ENCODE measurements at places on chromosomes 12 and 14.

DNA sequence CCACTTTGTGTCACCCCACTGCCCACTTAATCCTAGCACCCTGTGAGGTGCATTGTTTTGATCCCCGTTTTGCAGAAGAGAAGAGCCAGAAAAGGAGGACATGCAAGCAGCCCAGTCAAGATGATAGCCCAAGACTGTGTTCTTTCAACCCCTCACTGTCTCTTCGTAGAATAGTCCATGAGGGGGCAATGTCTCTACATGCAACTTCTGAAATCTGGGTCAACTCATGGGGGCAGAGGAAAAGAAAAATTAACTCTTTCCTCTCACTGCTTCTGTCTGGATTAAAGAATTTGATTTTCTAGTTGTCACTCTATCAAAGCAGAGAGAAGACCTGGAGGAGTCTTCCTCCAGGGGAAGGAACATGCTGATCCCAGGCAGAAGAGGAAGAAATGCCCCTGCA is 229.6 kb upstream of the NOS1 start:
- DNase-seq: no peak

GRCh38 chr14:34983786-34984185 is 994 bp downstream of the SRP54 start:
- DNase-seq: no peak

DNA sequence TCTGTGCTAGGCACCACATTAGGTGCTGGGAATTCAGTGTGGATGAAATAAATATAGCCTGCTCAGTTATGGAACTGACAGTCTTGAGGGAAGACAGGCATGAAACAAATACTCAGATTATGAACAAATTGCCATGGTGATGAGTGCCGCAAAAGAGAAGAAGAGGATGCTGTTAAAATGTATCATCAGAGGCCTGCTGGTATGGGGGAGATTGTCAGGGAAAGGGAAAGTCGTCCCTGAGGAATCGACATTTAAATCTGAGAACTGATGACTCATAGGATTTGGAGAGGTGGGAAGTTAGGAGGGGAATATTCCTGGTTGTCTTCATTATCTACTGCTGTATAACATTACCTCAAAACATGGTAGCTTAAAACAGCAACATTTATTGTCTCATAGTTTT is 42.0 kb downstream of the PPP1R36 start:
- DNase-seq: no peak

GRCh38 chr12:43653917-43654316 is 101.9 kb upstream of the ADAMTS20 start:
- DNase-seq: no peak

GRCh38 chr12:99119943-99120342 is 474.9 kb downstream of the APAF1 start:
- DNase-seq: no peak

DNA sequence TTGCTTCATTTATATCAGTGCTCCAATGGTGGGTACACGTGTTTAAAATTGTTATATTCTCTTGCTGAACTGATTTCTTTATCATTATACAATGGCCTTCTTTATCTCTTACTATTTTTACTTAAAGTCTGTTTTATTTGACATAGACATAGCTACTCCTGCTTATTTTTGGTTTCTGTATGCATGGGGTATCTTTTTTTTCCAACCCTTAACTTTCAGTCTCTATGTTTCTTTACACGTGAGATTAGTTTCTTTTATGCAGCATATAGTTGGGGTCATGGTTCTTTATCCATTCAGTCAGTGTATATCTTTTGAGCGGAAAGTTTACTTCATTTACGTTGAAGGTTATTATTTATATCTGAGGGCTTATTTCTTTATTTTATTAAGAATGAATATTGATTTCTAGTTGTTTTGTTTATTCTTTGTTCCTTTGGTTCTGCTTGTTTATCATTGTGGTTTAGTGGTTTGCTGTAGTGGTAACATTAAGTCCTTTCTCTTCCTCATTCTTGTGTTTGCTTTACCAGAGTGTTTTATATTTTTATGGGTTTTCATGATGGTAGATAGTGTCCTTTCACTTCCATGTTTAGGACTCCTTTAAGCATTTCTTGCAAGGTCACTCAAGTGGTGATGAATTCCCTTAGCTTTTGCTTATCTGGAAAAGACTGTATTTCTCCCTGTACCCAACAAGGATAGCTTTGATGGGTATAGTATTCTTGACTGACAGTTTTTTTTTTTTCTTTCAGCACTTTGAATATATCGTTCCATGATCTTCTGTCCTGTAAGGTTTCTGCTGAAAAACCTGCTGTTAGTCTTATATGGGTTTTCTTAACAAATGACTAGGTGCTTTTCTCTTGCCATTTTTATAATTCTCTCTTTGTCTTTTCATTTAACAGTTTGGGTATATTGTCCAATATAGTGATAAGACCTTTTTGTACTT is 38.3 kb upstream of the FAR2 start:
- DNase-seq: no peak

DNA sequence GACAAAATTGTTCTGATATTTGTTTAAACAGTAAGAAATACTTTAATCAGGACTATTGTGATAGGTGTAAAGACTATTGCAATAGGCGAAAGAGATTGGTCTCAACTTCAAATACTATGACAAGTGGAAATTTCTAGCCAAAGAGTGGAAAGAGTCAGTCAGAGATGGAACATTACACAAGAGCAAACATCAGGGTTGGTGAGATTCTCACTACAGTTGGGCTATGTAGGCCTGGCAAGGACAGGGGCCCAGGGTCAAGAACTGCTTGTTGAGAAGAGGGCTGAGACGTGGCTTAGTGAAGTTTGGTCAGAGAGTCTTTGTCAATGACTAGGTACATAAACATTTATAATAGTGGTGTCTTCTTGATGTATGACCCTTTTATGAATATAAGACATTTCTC is 19.4 kb downstream of the CAND1 start:
- no peak for DNase-seq

- no peak for DNase-seq
These were observed 36.7 kb downstream of the TMEM120B start for GRCh38 chr12:121749267-121749666.

DNA sequence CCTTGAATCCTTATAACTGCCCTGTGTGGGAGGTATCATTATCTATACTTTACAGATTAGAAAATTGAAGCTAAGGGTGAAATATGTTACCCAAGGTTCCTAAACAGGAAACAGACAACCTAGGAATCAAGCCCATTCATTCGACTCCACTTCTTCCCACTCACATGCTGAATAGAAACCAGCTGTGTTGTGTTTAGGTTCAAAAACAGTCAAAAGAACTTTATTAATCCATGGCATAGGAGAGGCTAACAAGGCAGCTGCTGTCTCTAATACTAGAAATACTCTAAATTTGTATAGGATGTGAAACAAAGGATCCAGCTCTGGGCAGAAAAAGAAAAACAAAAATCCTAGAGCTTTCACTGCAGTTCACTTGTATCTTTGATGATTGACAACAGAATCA is 9.9 kb downstream of the AMDHD1 start:
- no peak for DNase-seq

DNA sequence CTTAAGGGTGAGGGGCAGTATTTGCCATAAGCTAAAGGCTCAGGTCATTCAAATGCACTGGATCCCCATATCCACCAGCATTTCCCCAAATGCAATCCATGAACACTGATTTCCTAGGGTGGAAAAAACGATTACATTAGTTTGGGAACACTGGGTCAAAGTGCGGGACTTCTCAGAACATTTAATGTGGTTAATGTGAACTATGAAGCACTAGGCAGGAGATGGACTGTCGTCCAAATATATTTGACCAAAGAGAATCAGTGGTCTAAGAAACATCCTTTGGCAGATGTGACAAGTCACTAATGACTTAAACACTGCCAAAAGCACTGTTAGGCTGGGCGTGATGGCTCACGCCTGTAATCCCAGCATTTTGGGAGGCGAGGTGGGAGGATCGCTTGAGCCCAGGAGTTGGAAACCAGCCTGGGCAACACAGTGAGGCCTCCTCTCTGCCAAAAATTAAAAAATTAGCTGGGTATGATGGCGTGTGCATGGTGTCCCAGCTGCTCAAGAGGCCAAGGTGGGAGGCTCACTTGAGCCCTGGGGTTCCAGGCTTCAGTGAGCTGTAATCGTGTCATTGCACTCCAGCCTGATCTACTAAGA is 205.4 kb downstream of the CALM1 start:
- peak; percentile 93 for DNase-seq

DNA sequence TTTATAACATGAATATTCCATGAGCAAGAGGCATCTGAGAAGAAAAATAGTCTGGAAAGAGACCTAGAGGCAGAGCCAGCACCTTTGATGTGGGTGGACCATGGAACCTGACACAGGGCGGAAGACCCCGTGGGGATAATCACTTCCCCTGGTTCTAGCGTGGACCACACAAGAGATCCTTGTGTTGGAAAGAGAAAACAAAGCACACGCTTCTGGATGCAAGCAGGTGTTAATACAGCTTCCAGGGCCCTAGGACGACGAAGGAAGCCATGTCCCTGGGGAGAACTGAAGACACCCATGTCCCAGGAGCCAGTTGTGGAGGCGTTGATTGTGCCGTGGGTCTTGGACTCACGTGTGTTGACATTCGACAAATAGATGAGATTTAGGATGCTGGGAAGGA is 102.9 kb downstream of the ADGRD1 start:
- DNase-seq: no peak

DNA sequence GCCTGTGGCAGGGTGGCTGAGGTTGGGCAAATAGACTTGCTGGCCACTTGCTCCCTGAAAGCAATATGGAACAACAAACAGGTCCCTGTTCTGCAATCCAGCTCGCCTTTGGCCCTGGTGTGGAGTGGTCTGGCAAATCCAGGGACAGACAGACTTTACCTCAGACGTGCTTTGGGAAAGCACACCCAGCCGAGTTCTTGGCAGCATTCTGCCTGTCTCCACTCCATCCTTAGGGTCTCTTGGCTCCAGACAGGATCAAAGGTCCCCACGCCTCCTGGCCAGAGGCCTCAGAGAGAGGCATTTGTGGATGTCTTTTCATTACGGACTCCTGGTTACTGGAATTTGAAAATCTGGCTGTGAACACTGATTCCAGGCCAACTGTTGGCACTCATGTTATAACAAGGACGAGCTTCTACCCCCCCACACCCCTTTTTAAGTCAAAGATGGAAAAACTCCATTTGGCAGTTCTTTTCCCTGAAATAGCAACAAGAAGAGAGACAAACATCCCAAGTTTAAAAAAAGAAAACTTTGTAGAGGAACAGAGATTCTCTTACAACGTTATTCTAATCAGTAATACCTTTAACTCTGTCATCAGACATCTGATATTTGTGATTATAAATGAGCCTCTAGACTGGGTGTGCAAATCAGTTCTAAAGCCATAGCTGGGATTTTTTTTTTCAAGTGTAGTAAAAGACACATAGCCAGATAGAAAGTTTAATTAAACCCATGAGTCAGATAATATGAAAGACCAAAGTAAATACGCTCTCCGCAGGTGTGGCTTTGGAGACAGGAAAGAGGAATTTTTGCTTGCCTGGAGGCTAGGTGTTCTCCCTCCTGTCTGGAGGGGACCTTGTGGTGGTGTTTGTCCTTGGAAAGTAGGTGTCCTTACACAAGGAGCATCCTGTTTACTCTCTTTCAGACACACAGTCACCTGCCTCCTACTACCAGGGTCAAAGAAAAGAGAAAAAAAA is 60.7 kb downstream of the GALNT8 start:
- DNase-seq: no peak

- no peak for DNase-seq
These were observed 143.8 kb upstream of the DAAM1 start for GRCh38 chr14:59044707-59045106.

- no peak for DNase-seq
These were observed 63.5 kb downstream of the RAD51B start for GRCh38 chr14:67882986-67883555.

GRCh38 chr14:59214702-59215302 is 26.3 kb downstream of the DAAM1 start:
- DNase-seq: no peak

GRCh38 chr14:97413022-97413539 is 615.9 kb downstream of the VRK1 start:
- DNase-seq: no peak

DNA sequence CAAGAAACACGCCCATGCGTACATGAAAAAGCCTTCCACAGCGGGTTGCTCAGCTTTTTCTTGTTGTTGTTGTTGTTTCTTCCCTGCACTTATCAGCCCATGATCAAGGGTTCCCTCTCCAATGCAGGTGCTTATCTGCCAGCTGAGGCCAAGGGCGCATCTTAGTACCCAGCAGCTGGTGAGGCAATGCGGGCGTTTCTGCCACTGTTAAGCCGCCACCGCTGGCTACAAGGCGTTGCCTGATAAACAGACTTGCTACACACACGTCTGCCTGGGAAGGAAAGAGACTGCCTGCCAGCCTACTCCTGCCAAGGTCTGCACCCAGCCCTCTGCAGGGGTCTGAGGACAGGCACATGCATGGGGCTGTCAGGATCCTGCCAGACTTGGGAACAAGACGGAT is 345.9 kb downstream of the BCL11B start:
- no peak for DNase-seq

- no peak for DNase-seq
These were observed 40.6 kb upstream of the EML1 start for GRCh38 chr14:99752486-99753121.

GRCh38 chr14:75993567-75994041 is 8.0 kb downstream of the IFT43 start:
- DNase-seq: no peak

DNA sequence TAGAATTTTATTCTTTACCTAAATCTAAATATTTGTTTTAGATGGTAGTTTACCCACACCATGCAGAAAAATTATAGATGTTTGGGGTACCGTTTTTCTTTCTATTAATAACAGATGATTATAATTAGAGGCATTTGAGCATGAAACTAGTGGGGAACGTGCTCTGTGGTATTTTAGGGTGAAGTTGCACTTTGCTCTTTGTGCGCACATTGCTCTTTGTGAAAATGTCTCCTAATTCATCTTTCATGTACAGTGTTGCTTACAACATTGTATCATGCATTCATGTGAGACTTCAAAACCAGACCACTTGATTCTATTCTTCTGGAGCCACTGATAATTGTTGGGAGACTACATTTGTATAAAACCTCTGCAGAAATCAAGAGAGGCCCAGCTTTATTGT is 449.1 kb upstream of the RGS6 start:
- DNase-seq: no peak

- no peak for DNase-seq
These were observed 15.7 kb upstream of the KCNA1 start for GRCh38 chr12:4894019-4894418.

DNA sequence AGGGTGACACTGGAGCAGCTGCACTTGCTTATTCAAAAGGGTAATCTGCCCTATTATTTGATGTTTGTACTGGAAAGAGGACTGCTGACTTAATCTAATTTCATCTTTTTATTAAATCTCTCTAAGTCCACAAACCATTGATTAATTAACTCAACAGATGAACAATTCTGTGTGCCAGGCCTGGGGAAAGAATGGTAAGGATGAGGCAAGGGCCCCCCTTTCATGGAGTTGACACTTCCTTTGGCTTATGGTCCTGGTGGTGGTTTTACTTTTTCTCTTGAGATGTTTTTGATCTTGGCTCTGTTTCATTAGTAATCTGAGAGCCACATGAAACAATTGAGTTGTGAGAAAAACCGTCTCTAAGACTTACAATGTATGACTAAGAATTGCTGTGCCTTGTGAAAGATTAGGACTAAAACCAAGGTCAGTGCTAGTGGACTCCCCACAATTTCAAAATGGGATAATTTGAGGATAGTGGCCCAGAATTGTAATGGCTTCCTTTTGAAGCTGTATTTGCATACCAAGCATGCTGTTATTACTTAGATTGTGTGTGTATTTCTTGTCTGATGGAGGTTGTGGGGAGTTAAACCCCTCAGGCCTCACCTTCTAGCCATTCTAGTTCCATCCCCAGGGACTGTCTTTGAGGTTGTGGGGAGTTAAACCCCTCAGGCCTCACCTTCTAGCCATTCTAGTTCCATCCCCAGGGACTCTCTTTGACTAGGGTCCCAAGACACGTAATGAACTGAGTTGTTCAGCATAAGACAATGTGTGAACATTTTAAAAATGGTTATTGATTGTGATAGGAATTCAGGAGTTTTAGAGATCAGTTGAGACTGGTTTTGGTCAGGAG is 52.5 kb upstream of the EVL start:
- no peak for DNase-seq

Data from NCI-H446 (cell line).